ENCODE measurements at places on chromosomes 16 and 17.

DNA sequence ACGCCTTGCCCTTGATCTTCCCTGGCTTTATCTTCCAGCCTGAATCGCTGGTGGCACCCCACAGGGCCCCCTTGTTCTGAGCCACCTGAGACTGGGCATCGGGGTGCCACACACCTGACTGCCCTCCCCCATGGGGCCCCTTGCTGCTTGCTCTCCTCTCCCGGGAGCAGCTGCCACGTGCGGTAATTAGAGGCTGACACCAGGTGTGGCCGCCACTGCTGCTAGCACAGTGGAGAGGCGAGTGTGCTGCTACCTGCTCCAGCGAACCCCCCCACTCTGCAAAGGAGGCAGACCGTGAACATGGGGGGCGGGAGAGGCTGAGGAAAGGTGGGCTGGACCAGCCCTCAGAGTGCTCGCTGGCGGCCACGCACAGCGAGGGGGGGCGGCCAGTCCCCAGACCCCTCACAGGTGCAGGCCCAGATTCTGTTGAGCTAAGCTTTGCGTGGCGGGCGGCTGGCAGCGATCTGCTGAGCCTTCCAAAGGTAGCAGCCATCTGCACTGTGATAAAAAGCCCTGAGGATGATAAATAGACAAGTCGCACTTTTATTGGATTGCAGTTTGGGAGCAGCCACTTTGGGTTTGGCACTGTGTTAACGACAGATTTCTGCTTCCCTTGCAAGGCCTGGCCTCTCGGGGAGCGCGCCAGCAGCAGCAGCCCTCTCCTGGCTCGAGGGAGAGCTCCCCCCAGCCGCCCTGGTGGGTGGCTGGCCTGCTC lies 167.9 kb upstream of the GSE1 start:
- no peak for DNase-seq

DNA sequence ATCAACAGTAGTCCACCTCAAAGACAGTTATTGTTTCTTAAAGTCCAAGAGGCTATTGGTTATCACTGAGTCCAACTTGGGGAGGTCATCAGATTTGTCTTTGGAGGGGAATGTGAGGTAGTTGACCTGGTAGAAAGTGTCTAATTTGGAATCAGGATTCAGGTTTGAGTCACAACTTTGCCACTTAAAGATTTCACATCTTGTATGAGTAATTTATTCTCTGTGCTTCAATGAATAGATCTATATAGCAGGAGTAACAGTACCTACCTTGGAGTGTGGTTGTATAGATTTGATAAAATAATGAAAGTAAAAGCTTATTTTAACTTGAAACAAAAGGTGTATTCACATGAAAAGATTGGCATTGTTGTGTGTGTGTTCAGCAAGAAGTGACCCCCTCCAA lies 119.3 kb upstream of the TBX2 start:
- DNase-seq, result no peak

- peak; percentile 86 for DNase-seq
Observed at GRCh38 chr16:69476920-69477443, 52.6 kb downstream of the CYB5B start.

DNA sequence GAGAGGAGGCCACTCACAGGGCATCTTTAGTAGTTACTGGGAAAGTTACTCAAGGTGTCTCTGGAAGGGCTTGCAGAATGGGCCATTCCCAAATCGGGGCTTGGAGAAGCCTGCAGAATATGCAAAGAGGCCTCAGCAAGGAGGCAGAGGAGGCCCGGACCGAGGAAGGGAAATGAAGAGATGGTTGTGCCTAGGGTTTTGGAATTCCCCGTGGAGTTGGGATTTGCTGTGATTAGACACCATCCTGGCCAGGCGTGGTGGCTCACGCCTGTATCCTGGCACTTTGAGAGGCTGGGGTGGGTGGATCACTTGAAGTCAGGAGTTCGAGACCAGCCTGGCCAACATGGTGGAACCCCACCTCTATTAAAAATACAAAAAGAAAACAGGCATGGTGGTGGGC lies 193.0 kb downstream of the IRF8 start:
- DNase-seq, result no peak

- no peak for DNase-seq
Observed at GRCh38 chr16:48188449-48189102, 32.8 kb upstream of the ABCC12 start.

DNA sequence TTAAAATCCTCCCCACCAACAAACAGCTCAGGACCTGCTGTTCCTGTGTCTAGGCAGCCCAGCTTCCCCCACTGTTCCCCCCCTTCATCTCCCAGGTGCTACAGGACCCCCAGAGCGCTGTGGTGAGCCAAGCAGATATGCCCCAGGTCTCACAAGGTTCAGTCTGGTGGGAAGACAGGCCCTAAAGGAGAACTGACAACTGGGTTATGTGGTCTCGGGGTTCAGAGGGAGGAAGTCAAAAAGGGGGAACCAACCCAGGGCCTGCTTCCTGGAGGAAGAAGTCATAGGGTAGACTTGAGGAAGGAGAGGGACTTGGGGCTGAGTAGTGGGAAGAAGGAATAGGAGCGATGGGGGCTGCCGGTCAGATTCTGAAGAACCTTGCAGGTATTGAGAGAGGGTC lies 2.6 kb downstream of the RIPOR1 start:
- DNase-seq, result no peak

- DNase-seq, result no peak
Observed at GRCh38 chr16:9094011-9094846, 2.8 kb downstream of the HAPSTR1 start.

- peak; percentile 99 for DNase-seq
Observed at GRCh38 chr16:57185945-57186871, at the start of the genes PSME3IP1 and RSPRY1. Gene PSME3IP1, minus strand, starts transcription at chr16:57186039. Its CDS starts 12,185 bp downstream, at chr16:57173854. Gene RSPRY1, plus strand, starts transcription at chr16:57186329. Its CDS starts 18,330 bp downstream, at chr16:57204659.
